Aorta (tissue), 5 donors: ENCODE measurements at places on chromosomes 7 and 10. TPM values are rescaled to one million over a fixed set of nuclear protein-coding genes. Genes with fewer than 3 reads are reported as not detected.

CACNB2 gene
- 7.6 TPM for total RNA-seq

PTF1A gene
- total RNA-seq, result not detected

TMEM184A gene
- total RNA-seq, result not detected

PDZD7 gene
- total RNA-seq, result 1.1 TPM

ZNF804B gene
- total RNA-seq, result not detected

UBE2D1 gene
- total RNA-seq, result 17.8 TPM

KIAA1217 gene
- 15.9 TPM for total RNA-seq

RPEL1 gene
- not detected for total RNA-seq

IDI2 gene
- total RNA-seq, result not detected

JAKMIP3 gene
- total RNA-seq, result 0.23 TPM

ATOH7 gene
- 0.23 TPM for total RNA-seq

VSIR gene
- total RNA-seq, result 91.8 TPM

NPY4R gene
- not detected for total RNA-seq

TCAF2 gene
- total RNA-seq, result 6.3 TPM

CYP3A7 gene
- total RNA-seq, result not detected

NME8 gene
- 2.0 TPM for total RNA-seq

PGAM2 gene
- total RNA-seq, result 4.1 TPM

LEP gene
- 0.45 TPM for total RNA-seq

TMEM120A gene
- 75.1 TPM for total RNA-seq

ENO4 gene
- total RNA-seq, result not detected

DCLRE1A gene
- 3.5 TPM for total RNA-seq

CCDC172 gene
- total RNA-seq, result not detected

UCN3 gene
- not detected for total RNA-seq

EPC1 gene
- total RNA-seq, result 42.4 TPM

CLRN3 gene
- not detected for total RNA-seq

RAB19 gene
- not detected for total RNA-seq

GIMAP4 gene
- total RNA-seq, result 75.3 TPM

TSPAN33 gene
- total RNA-seq, result 16.5 TPM

NPSR1 gene
- not detected for total RNA-seq

SH2D4B gene
- total RNA-seq, result 0.52 TPM

FAM221A gene
- 8.5 TPM for total RNA-seq

BEND7 gene
- 24.0 TPM for total RNA-seq

MACC1 gene
- total RNA-seq, result 0.69 TPM

PRKAR2B gene
- 4.8 TPM for total RNA-seq

OPALIN gene
- total RNA-seq, result not detected

WNT8B gene
- total RNA-seq, result not detected

SRRM3 gene
- 3.0 TPM for total RNA-seq

ANAPC16 gene
- 70.7 TPM for total RNA-seq

BTBD16 gene
- total RNA-seq, result 1.2 TPM

TRIM4 gene
- 33.4 TPM for total RNA-seq

AASS gene
- 34.2 TPM for total RNA-seq

ADIRF gene
- total RNA-seq, result 688 TPM

SPDYE16 gene
- 0.16 TPM for total RNA-seq

IL6 gene
- total RNA-seq, result 112 TPM

CHAT gene
- not detected for total RNA-seq

SORCS1 gene
- total RNA-seq, result 1.4 TPM
